Nasal cavity respiratory epithelium epithelial cell of viscerocranial mucosa (primary cell): ENCODE measurements at places on chromosomes 2 and 18. TPM values are rescaled to one million over a fixed set of nuclear protein-coding genes. Genes with fewer than 3 reads are reported as not detected.

PAX8 gene
- total RNA-seq = under 0.01 and 1.1 TPM in 2 replicates

POTEC gene
- total RNA-seq = not detected in 2 replicates

MPV17 gene
- 43.7 and 44.1 TPM in 2 replicates for total RNA-seq

NTSR2 gene
- not detected in 2 replicates for total RNA-seq

CPSF3 gene
- total RNA-seq = 45.5 and 66.6 TPM in 2 replicates

IGFBP5 gene
- 0.34 and 2.3 TPM in 2 replicates for total RNA-seq
